Stimulated activated CD8-positive, alpha-beta memory T cell treated with anti-CD3 and anti-CD28 coated beads, Interleukin-15, amount 100 ng/mL, for 24 hours (primary cell): ENCODE measurements at places on chromosomes 2 and 18.

DNA sequence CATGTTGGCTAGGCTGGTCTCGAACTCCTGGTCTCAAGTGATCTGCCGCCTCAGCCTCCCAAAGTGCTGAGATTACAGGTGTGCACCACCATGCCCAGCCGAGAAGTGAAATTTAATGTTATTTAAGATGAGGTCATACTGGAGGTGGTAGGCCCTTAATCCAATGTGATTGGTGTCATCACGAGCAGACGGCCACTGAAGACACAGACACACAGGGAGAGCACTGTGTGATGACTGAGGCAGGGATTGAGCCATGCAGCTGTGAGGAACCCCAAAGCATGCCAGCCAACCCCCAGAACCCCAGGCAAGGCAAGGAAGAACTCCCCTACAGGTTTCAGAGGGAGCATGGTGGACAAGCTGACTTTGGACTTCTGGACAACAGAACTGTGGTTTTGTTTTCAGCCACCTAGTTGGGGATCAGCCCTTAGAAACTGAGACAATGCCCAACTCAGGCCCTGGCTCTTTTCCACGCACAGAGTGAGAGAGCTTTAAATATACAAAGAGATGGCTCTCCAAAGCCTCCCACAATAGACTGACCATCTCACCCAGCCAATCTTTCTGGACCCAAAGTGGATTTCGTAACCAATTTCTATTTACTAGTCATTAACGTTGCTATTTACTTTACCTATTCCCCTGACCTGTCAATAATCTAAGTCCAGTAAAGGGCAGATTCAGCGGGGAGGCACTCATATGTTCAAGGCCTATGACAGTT lies 34.2 kb downstream of the TBC1D8 start:
- DNase-seq: no peak

DNA sequence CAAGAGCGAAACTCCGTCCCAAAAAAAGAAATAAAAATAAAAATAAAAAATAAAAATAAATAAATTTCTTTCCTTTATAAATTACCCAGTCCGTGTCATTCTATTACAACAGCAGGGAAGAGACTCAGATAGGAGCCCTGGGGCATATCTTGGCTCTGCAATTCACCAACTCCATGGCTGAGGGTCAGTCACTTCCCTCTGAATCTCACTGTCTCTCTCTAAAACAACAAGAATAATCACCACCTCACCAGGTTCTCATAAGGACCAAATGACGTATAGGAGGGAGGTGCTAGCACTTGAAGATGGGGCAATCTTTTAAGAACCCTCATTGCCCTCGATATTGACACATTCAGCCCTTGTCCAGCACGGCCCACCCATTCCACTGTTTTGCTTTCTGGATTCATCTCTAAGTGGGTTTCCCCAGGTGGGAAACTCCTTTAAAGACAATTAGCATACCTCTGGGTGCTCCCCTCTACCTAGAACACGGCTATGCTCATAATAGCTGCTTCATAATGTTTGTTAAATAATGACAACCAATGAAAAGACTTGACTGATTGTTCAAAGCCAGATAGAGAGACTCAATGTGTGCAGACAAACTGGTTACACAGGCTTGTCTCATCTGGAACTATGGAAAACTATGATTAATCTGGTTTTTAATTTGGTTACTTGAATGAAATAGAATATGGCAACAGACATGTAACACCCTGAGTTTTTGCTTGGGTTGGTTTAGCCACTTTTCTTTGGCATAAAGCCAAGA lies 15.1 kb downstream of the MYCN start:
- no peak for DNase-seq

GRCh38 chr2:121527009-121527682 lies 3.5 kb upstream of the RNU4ATAC start:
- no peak for DNase-seq

DNA sequence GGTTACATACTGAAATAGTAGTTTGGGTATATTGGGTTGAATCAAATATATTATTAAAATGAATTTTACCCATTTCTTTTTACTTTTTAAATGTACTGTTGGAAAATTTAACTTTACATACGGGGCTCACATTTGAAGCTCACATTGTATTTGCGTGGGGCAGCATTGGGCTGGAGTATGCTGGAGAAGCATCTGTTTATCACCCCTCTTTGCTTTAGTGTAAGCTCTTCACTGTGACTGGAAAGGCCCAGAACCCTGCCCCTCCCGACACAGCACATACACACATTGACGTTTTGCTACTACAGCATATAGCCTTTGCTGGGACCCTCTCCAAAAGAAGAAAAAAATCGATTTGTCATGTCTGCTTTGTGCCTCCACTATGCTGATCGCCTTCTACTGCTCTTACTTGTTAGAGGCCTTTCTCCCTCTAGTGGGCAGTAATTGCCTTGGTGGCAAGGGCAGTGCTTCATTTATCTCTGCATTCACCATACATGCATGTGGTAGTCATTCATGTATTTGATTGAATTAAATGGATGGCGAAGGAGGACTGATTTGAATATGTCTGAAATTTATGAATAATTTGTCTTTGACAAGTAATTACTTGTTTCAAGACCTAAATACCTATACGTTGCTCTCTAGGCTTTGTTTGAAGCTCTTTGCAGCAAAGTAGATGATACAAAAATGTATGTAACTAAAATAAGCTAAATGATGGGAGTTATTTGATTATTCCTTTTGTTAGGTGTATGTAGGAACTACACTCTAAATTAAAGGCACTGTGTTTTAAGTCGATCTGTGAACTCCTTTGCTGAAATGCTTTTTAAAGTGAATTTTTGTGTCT lies 37.4 kb downstream of the VAPA start:
- no peak for DNase-seq

DNA sequence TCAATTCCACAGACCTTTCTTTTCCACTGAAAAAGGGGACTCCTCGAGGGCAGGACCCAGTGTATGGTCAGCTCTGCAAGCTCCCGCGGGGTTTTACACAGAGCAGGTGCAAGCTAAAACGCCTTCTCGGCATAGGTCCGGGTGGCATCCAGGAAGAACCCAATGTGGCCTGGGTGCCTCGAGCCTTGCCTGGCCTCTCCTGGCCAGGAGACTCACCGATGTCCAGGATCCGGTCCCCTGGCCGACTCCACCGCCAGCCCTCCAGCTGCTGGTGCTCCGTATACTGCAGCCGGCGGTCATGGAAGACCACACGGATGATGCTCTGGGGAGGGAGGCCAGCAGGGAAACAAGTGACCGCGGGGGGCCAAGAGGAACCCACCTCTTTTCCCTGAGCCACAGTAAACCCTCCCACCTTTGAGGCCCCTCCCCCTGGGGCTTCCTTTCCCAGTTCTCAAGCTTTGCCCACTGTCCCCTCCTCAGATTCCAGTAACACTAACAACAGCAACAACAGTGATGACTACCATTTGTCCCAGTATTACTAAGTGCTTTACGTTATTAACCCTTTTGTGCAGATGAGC lies 36.1 kb downstream of the TFCP2L1 start:
- no peak for DNase-seq

- DNase-seq: no peak
Measured at GRCh38 chr2:30866974-30867373, 59.7 kb upstream of the CAPN13 start.

GRCh38 chr2:113211226-113212105 lies 37.7 kb downstream of the PSD4 start:
- no peak for DNase-seq

- DNase-seq: no peak
Measured at GRCh38 chr2:229873123-229873581, 48.7 kb downstream of the TRIP12 start.

DNA sequence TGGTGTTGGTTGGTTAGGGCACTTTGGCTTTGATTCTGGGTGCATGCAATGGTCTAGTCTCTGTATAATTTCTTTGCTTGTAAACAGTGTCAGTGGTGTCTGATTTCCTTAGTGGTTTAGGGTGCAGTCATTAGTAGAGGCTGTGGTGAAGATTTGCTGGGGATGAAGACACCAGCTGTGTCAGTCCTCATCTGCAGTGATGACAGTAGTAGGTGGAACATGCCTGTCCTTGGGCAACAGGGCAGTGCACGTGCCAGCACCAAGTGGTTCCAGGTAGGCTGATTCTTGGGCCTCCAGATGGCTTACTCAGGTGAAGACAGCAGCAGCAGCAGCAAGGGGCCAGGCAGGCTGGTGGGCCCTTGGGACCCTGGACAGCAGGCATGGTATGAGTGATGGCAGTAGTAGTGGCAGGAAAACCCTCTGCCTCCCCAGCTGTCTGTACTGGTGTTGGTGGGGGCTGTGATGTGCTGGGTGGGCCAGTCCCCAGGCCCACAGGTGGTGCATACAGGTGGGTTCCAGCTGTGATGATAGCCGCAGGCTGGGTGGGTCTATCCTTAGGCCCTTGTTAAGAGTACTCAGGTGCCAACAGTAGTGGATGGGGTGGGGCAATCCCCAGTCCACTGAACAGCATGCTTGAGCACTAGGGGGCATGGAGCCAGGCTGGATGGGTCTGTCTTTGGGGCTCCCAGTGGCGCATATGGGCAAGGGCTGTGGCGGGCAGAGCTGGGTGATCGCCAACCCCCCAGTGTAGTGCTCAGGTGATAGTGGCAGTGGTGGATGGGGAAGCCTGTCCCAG lies 140.7 kb upstream of the THUMPD2 start:
- no peak for DNase-seq

- DNase-seq: no peak
Measured at GRCh38 chr18:41548521-41549260, 406.3 kb upstream of the PIK3C3 start.

DNA sequence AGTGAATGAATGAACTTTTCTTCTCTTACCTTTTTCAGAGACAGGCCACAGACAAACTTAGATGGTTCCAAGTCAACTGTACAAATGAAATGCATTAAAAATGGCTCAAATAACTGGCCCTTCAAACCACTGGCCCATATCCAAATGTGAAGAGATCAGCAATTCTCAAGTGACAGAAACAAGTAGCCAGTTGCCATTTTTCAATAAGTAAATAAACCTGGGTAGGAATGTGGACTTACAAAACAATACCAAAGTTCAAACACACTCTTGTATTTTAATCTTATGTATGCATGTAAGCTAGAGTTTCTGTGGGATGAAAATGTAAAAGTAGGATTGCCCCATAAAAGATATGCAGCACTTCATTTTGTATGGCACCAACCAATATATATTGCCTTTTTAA lies 129.2 kb downstream of the MEP1B start:
- DNase-seq: no peak

DNA sequence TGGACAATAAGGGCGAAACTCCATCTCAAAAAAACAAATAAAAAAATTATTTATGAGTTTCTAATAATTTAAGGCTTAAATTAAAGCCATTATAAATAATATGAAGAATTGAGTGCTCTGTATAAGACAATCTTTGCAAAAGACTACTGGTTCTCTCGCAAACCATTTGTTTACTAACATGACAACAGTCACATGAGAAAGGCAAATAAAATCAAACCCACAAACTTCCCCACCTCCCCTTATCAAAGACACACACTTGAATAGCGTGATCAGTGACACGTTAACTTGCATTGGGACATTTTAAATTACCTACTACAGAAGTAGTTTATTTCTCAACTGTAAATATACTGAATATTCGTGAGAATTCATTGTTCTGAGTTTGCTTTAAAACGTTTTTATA lies 21.1 kb downstream of the RAB1A start:
- no peak for DNase-seq

DNA sequence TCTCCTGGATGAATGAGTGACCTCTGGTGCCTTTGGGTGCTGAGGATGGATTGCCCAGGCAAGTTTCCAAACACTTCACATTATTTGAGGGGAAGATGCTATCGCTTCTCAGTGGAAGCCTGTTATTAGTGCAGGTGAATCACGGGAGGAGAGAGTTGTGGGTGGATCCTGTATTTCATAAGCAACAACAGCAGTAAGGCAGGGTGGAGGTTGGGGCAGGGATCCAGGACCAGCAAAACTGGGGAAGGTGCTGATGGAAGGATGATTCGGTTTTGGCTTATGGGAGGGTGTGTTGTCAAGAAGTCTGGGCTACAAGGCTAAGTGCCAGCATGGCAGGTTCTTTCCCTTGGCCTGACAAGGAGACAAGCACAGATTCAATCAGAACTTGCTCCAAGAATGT lies 37.7 kb upstream of the SETBP1 start:
- DNase-seq: no peak

GRCh38 chr2:64124571-64124970 lies 19.6 kb downstream of the PELI1 start:
- no peak for DNase-seq

DNA sequence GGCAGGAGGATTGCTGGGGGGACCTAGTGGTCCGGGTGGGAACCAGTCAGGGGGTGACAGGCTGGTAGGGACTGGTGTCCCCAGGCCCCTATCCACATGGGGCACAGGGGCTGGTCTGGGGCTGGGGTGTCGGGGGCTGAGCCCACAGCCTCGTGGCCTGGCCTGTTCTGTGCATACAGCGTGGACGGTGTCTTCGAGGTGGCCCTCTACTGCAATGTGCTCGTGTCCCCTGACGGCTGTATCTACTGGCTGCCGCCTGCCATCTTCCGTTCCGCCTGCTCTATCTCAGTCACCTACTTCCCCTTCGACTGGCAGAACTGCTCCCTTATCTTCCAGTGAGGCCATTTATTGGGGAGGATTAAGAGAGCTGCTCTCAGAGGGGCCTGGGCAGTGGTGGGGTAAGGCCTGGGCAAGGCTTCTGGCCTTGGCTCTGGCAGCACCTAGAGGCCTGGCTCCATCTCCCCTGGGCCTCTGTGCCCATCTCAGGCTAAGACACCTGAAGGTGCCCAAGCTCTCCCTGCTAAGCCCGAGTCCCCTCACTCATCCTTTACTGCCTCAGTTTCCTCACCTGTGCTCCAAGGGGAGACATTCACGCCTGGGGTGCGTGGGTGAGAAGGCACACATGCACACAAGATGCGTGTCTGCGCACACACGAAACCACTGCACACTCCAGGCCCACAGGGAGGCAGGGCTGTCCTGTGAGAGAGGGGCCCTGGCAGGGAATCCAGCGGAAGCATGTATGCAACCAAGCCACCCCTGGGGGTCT lies 1.9 kb downstream of the CHRNG start:
- no peak for DNase-seq

DNA sequence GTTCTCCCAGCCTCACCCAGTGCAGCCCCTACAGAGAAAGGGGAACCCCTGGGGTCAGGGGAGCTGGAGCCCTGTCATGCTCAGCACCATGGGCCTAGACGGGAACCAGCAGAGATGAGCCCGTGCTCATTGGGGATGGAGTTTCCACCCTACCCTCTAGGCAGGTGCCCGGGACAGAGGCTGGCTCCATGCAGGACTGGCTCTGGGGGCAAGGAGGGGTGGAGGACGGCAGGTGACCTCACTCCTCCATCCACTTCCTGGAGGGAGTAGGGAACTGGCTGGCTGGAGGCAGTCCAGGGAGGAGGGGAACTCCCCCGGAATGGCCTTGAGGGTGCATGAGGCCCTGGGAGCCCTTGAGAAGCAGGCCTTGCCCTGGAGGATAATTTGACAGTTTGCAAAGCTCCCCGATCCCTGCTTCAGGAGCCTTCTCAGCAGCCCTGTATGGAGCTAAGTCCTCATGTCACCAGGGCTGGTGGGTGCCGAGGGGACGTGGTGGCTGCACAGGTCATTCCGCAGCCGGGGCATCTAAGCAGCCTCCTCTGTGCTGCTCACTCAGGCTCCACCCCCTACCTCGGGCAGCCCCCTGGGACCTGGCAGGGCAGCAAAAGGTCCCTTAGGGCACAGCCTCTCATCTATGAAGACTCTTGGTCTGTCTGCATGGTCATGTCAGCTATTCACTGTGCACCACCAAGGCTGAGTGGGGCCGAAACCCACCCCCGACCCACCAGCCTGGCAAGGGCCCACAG lies 2.1 kb downstream of the NEURL3 start:
- no peak for DNase-seq
